ENCODE measurements at places on chromosomes 7 and 10.
A peak's percentile ranks its signal among the peaks of the same experiment; 100 is the strongest.

GRCh38 chr10:120744040-120744439, 107.1 kb upstream of the WDR11 start:
- no peak for DNase-seq

DNA sequence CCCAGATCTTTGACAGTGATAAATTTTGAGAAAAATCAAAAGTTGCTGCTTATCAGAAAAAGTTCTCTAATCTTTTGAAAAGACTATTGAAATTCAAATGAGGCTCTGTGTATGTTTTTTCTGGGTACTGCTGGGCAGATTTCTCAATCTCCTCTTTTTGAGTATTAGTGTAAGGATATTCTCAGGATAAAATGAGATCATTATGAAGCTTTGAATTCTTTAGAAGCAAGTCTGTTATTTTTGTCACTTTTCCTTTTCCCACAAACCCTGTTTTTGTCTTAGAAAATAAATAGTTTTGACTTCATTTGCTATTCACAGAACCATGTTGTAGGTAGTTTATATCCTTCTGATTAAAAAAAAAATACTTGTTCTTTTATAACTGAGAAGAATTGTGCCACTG, 7.9 kb downstream of the STAM start:
- no peak for DNase-seq

DNA sequence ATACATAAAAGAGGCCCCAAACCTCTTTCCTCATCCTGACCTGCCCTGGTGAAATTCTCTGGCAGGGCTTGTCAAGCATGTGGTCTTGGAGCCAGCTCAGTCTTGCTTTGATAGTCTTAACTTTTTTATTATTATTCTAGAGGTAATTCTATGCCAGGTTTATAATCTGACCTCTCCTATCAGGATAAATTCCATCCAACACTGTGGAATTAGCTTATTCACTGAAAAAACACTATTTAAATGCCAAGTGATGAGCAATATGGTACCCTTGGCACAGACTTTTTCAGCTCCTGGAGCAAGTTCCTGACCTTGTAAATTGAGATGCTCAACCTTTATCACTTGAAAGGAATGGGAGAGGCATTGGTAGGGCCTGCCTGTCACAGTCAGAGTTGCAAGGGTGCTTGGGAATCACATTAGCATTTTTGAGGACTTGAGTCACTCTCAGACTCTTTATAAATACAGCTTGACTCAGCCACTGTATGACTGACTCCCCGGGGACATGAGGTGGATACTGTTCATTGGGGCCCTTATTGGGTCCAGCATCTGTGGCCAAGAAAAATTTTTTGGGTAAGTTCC, at the start of gene CPA4:
Gene CPA4 (plus strand): TSS at position 480 of the 576 bp plus-strand sequence. CDS start 20 bp downstream, at position 500.
- no peak for DNase-seq

DNA sequence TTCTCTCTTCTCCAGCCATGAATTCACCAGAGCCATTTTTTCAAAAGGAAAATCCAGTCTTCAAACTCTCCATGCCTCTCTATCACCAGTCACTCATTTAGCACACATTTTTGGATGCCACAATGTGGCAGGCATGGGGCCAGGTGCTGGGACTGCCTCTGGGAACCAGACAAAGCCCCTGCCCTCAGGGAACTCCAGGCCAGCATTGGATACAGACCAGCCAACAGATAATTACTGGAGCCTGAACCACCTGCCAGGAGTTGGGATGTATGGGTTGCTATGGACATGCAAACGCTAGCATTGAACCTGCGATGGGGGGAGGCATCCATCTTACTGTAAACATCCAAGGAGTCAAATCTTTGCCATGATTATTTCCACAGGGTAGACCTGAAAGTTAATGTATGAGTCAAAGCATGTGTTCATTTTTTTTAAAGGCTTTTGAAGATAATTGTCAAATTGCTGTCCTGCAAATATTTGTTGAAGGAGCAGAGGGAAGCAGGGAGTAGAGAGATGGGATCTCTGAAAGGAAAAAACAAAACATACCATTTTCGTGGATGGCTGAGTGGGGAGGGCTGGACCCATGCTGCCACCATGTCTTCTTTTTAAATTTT, 43.2 kb downstream of the SRRM3 start:
- no peak for DNase-seq

DNA sequence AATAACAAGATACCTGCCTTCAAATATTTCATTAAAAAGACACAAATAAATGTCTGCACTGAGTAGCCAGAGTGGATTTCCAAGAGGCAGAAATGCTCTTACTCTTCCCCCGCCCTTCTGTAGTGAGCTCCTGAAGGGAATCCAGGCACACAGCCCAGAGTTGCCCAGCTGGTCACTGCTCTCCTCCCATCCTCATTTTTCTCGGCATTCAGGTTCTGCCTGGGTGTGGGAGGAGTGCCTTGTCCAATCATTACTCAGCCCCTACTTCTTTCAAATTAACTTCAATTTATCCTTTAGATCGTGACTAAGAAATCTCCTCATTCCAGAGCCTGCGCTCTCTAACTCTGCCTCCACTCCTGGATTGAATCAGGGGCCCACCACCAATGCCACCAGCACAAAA, 12.2 kb downstream of the CCDC6 start:
- DNase-seq: no peak

DNA sequence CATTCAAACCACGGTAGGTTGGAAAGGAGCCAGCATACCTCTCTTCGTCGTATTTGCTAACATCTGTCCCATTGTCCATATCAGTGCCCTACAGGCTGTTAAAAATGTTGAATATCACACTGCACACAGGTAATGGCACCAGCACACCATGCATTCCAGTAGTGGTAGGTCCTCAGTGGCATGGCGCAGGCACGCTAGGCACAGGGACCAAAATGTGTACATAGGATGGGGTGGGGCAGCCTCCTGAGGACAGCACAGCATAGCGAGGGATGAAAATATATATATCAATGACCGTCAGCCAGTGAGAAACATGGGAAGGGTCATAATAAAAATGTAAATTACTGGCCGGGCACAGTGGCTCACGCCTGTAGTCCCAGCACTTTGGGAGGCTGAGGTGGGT, 99.9 kb upstream of the CTBP2 start:
- DNase-seq: no peak

DNA sequence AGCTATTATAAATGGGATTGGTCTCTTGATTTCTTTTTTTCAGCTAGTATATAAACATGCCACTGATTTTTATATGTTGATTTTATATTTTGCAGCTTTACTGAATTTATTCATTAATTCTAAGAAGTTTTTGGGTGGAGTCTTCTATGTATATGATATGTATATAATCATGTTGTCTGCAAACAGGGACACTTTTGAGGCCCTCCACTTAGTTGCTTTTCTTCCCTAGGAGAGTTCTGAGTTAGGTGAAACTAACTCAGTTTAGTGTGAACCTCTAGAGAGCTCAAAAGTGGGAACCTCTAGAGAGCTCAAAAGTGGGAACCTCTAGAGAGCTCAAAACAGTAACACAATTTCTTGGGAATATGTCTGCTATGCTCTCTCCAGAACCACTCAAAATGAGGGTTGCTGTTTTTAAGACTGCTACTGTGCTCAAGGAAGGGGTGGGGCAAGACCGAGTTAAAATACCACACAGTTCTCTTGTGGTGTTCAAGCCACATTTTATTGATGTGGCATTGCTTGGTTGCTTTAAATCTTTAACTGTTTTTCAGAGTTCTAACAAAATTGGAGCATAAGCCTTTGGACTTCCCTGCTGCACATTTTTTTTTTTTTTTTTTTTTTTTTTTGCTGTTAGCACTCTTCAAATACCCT, 13.2 kb downstream of the CCDC7 start:
- no peak for DNase-seq

DNA sequence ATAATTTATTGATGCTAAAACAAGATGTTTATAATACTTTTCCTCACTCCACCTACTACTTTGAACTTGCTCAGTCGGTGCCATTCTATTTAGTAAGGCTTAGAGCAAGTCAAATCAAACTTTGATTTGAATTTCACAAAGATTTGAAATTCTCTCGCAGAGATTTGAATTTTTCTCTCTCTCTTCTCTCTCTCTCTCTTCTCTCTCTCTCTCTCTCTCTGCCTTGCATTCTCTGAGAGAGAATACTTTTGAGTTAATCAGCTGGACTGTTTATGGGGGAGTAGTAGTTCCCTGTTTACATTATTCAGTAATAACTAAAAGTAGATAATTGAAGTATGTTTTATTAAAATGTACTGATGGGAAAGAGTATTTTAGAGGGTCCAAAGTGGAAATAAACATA, 488.5 kb upstream of the ANKRD30A start:
- no peak for DNase-seq

GRCh38 chr7:93117327-93117726, 452 bp downstream of the SAMD9 start:
- no peak for DNase-seq

DNA sequence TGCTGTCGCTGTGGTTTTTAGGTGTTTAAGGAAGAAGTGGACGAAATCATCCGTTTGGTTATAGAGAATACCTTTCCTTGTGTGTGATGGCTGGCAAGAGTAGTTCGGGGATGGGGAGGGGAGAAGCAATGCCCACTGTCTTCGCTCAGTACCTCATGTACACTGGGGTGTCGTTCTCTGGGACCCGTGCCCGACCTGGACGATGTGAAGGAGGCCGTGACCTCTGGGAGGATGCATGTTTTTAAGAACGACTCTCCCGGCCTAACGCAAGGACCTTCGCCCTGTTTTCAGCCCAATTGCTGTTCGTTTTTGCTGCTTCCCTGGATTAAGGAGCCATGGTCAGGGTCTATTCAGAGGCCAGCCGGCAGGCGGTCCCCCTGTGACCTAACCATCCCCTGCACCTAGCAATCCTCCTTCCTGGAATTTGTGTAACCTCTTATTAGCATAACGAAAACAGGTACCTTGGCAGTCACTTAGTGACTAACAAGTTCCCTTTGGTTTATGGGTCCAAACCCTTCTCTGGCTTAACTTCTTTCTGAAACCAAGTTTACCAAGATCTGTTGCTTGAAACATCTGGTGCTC, 1.3 kb downstream of the NFE2L3 start:
- DNase-seq: no peak

- no peak for DNase-seq
Measured at GRCh38 chr10:66394342-66395063, 531.3 kb upstream of the LRRTM3 start.

DNA sequence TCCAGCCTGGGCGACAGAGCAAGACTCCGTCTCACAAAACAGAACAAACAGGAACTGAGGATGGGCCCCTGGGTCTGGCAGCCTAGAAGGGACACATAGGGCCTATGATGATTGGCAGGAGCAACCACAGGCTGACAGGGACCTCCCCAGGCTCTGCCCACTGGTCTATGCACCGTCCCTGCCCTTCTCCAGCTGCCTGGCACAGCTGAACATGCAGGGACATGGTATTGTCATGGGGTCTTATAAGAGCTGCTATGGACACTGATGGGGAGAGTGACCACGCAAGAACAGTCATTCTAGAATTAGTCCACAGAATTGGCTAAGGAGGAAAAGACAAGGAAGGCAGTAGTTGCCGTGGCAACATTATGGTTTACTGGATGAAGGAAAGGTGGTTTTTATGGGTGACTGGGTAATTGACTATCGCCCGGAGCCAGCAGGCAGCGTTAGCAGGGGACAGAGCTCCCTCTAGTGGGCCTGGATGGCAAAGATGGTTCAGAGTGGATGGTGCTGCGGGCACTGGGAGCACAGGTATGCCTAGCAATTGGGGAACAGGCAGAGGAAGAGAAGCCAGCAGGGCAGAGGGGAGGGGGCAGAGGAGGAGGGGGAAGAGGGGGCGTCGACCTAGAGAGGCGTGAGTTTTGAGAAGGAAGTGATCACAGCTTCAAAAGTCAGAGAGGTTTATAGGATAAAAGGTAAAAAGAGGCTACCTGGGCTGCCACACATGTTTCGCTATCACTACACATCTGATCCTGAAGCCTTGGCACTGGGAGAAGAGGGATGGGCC, 7.8 kb upstream of the TRIM56 start:
- DNase-seq: peak; percentile 88

DNA sequence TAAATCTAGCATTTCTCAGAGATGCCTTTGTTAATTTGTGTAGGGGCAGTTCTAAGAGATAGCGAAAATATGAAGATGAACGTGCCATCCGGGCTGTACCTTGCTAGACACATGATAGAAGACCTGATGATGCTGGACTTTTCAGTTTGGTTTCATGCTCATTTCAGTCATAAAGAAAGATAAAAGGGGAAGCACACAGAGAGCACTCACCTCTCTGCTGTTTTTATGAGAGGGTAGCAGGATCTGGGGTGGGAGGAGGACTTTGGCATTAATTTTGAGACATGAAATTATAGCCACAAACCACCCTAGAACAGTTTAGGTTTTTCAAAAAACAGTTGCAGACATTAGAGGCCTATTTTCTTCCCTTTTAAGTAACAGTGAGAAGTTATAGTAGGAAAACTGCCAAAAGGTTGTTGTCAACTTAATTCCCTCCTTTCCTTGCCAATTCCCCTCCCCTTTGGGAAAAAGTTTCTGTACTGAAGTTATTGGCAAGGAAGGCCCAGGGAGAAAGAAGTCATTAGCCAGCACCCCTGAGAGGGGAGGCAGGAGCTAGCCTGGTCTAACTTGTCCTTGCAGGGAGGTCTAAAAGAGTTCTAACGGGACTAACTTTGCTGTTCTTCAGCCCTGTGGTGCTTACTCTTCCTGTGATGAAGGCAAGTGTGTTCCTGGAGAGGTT, 2.6 kb downstream of the ST7 start:
- no peak for DNase-seq

DNA sequence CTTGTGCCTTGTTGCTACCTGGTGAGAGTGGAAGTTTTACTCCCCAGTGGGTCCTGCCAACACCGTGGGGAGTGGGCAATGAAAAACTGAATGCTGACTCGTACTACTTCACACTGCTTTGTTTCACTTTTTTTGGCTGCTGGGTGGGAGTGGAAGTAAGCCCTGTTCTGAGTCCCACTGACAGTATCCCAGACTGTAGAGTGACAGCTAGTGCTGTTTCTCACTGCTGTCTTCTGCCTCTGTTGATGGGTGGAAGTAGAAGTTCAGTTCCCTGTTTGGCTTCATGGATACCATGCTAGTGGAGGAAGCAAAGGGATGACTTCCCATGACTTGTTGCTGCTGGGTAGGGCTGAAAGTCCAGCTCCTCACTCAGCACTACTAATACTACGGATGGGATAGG, 98.4 kb downstream of the STK31 start:
- DNase-seq: no peak

DNA sequence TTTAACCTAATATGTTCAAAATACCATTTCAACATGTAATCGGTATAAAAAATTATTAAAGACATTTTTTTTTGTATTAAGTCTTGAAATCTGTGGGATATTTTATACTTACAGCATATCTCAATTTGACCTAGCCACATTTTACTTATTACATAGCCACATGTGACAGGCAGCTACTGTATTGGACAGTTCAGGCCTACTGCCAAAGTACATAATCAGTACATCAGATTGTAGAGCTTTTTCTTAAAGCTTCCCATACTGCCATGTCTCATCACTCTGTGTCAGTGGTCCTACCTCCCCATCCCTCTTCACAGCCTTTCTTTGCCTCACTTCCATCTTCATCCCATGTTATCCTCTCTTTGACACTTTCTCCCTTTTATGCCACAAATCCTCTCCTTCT, 43.0 kb downstream of the LOXL4 start:
- DNase-seq: no peak

- no peak for DNase-seq
Measured at GRCh38 chr10:4848356-4849041, 22.5 kb downstream of the AKR1E2 start.

All from activated T-cell treated with anti-CD3 and anti-CD28 coated beads for 4 hours (primary cell).